ENCODE measurements at places on chromosomes 3 and 15.

DNA sequence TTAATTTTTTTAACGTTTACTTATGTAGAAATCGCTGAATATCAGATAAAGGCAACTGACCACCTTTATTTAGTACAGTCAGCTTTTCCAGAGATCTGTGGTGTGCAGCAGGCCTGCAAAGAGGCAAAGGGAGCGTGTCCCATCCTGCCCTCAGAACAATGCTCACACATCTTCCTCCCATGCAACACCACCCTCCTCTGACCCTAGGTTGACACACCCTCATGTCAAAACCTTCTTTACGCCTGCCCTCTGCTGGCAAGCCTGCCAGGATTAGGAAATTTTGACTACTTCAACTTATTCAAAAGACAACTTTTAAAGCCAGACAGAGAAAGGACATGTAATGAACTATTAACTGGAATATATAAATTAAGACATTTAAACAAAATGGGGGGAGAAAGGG, 513.7 kb downstream of the FOXP1 start:
- peak; percentile 71 for DNase-seq

- DNase-seq, result no peak
Measured at GRCh38 chr3:195839260-195840010, 27.7 kb upstream of the MUC4 start.

GRCh38 chr15:91887921-91888373, 34.4 kb downstream of the SLCO3A1 start:
- DNase-seq, result no peak

- no peak for DNase-seq
Measured at GRCh38 chr15:52483707-52484106, 45.0 kb downstream of the MYO5A start.

DNA sequence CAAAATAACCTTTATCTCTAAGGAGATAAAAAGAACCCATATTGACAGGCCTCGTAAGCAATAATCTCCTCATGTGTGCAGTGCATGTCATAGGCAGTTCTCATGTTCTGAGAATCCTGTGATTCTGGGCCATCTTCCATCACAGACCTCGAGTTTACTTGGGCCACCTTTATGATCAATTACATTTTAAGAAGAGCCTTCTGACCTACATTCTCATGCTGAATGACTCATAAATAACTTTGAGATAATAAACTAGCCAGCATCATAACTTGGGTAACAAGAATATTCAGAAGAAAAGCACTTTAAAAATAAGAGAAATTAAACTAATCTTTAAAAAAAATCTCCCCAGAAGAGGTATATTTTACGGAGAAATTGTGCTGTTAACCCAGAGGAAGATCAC, 310.7 kb upstream of the ZNF717 start:
- DNase-seq, result no peak

GRCh38 chr3:15923640-15924405, 126.0 kb upstream of the ANKRD28 start:
- DNase-seq, result no peak

- DNase-seq, result no peak
Measured at GRCh38 chr3:100556673-100557310, 52.6 kb upstream of the ADGRG7 start.

GRCh38 chr3:144165482-144165881, 193.9 kb downstream of the DIPK2A start:
- DNase-seq, result no peak

DNA sequence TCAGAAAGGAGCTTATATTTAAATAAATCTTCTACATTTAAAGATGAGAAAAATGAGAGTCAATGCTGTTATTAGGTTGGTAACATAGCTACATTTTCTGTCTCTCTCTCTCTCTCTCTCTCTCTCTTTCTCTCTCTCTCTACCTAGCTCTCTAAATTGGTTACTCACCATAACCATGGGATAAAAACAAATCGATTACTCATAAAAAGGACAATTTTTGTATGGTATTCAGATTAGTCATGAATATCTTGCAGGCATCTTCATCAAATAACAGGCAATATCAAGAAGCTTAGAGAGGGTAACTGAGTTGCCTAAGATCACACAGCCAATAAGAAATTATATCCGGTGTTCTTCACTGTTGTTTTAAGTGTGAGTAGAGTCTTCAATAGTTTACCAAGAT, 81.8 kb upstream of the ALCAM start:
- DNase-seq, result no peak

GRCh38 chr3:173870976-173871375, 473.4 kb downstream of the NLGN1 start:
- no peak for DNase-seq

DNA sequence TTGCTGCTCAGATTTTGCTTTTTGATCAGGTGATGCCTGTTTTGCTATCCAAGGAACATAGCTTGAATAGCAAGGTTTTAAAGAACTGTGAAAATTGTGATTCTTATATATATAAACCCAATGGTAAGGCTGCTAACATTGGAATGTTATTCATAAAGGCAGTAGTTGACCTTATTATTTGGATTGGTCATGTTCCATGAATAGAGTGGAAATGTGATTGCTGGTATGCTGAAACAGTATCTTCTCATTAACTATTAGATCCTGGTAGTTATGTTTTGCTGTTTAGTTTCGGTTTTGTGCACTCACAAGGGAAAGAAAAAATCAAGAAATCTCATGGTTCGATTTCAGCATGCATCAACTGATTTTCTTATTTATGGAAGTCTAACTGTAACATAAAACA, 78.7 kb upstream of the NPHP3 start:
- no peak for DNase-seq

DNA sequence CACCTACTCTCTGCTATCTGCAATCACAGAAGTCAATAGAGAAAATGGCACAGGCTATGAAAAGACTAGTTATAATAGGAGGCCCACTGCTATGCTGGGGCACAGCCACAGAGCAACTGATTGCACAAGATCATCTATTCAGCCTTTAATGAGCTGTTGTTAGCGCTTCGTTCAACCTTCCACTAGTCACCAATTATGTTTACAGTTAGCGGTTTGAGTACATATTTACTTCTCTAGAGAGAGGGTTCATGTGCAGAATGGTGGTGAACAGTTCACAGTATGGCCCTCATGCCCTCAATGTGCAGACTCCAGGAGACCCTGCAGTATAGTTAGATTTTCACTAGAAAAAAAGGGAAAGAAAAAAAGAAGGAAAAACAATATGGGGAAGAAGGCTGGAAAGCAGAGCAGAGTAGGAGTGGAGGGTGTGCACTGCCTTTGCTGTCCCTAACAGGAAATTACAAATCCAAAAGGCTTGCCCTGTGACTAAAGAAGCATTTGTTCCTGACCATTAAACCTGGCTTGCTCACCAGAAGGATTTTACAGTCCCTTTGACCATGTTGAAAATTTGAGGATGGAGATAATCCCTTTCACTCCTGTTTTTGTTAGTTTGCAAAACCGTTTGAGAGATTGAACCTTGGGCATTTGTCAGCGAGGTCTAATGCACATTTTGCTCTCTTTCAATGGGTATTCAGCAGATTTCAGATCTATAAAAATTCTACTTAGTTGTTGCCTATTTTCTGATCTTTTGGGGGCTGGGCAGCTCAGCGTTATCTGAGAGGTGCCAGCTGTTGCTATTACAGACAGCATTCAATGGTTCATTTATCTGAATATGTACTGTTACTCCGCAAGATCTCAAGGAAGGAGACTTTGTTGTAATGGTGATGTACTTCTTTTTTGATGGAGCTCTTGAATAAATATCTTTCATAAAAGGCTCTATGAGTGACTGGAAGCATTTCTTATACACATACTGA, 296.1 kb downstream of the LSAMP start:
- DNase-seq, result no peak

DNA sequence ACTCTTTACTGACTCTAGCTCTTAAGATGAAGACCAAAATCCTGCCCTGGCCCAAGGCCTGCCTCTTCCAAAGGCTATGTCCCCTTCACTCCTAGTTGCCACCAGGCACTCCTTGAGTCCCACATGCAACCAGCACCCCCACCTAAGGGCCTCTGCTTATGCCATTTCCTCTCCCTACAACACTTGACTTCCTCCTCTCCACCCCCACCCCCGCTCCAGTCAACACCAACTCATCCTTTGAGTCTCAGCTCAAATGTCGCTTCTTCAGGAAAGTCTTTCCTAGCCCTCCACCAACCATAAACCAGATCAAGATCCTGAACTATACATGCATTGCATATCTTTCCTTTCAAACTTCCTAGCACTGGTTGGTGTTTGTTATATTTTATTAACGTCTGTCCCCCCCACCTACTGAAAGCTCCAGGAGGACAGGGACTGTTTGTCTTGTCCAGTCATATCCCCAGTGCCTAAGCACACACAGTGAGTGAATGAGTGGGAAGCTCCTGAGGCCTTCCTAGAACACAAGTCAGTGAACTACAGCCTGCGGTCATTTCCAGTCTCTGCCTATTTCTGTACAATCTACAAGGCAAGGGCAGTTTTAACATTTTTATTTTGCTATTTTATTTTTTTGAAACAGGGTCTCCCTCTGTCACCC, 7.3 kb downstream of the TBC1D2B start:
- DNase-seq, result no peak

- DNase-seq, result no peak
Measured at GRCh38 chr3:25938566-25939325, 148.9 kb downstream of the OXSM start.

DNA sequence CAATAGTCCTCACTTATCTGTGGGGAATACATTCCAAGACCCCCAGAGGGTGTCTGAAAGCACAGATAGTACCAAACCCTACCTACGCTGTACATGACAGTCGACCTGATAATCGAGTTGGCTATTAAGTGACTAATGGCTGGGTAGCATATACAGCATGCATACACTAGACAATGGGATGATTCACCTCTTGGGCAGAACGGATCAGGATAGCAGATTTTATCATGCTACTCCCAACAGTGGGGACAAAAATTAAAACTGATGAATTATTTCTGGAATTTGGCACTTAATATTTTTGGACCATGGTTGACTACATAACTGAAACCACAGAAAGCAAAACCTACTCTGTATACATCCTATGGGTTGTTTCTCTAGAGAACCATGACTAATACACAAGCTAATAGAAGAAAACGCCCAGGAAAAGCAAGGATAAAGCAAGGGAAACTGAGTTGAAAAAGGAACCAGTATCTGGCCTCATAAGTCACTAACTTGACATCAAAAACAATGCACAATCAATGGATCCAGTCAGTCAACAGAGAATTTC, 15.5 kb downstream of the ATG3 start:
- DNase-seq, result no peak

Data from stimulated activated naive CD4-positive, alpha-beta T cell (primary cell).